ENCODE measurements at places on chromosomes 7 and 10.
A peak's percentile ranks its signal among the peaks of the same experiment; 100 is the strongest.

DNA sequence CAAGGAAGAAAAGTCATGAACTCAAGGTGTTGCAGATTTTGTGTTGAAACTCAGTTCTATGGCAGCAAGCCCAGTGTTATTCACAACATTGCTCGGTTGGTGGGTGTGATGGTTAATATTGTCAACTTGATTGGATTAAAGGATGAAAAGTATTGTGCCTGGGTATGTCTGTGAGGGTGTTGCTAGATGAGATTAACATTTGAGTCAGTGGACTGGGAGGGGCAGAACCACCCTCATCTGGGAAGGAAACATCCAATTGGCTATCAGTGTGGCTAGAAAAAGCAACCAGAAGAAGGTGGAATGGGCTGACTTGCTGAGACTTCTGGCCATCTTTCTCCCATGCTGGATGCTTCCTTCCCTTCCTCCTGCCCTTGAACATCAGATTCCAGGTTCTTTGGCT lies 353.2 kb downstream of the ADRA2A start:
- DNase-seq: no peak

DNA sequence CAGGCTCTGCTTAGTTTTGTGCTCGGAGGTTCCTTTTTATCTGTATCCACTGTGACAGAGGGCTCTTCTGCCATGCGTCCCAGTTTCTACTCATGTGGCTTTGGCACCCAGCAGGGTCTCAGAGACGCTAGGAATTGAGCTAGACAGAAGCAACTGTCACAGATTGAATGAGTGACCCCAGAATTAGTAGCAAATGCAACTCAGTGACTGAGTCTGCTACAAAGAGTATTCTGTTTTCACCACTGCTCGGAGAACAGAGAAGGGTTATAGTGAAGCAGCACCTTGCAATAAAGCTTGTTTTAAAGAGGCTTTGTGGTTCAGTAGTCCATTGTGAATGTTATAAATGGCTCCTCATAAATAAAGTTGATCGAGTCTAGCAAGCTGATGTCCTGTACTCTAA lies 113.2 kb downstream of the DNAH11 start:
- DNase-seq: no peak

DNA sequence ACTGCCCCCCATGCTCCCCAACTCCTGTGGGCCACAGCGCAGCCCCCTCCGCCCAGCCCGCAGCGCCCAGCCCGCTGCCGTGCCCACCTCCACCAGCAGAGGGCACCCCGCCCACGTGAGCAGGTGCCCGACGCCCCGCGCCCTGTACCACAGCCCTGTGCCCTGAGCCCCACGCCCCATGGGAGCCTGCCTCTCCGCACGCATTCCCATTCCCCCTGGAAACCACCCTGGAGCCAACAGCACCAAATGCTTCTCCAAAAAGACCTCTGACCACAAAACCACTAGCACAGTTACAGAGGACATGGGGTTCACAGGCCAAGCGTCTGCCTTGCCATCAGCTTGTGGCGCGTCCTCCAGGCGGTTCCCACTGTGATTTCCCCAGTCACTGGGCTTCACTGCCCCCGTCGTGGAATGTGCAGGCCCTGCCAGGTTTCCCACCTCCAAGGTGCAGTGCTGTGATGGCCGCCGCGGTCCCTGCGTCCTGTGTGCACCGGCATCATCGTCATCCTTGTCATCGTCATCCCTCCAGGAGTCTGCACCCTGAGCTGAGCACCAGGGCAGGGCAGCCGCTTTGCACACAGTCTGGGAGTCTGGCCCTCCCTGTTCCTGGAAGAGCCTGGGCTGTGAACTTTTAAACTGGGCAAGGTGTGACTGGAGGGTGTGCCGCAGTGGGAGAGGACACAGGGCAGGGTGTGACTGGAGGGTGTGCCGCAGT lies 61.7 kb downstream of the PWWP2B start:
- peak; percentile 45 for DNase-seq

DNA sequence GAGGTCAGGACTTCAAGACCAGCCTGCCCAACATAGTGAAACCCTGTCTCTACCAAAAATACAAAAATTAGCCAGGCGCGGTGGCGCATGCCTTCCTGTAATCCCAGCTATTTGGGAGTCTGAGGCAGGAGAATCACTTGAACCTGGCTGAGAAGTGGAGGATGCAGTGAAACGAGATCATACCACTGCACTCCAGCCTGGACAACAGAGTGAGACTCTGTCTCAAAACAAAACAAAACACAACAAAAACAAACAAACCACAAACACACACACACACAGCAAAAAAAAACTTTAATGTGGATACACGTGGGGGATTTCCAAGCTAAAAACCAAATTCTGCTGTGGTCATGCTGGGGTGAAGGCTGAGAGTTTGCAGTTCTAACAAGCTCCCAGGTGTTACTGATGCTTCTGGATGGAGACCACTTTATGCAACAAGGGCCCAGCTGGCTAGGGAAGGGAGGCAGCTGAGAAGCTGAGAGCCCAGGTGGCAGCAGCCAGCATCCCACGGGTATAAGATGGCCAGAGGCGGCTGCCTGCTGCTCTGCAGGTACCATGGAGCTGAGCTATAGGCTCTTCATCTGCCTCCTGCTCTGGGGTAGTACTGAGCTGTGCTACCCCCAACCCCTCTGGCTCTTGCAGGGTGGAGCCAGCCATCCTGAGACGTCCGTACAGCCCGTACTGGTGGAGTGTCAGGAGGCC lies at the start of gene ZP3:
TSS of gene ZP3 (plus strand) at position 538 of the 699 bp plus-strand sequence. CDS start at position 553, 15 bp downstream.
- peak; percentile 35 for DNase-seq

DNA sequence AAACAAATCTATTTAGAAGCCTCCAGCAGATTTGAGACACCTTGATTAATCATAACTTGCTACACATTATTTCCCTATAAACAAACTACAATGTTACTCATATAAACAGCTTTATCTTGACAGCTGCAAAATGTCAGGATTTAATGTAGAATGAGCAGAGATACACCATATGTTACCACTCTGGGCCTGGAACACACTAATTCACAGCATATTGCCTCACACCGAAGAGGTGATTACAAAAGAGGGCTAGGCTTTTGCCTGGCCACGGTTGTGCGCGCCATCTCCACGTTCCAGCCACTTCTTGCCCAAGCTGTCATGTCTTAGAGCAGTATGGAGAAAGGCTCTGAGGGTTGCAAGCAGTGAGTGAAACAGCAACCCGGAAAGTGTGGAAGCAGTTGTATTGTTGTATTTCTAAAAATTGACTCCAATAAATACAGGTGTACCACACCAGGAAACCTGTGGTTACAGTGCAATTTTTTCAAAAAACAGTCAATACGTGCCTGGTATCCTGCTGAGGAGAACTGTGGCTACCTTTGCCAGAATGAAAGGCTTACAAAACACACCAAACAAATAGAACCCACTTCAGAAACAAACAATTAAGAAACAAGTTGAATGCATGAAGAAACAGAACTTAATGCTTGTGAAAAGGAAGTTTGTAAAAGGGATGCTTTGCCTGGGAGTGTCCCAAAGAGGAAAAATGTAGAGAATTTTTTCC lies 498.1 kb downstream of the PLXNA4 start:
- no peak for DNase-seq

DNA sequence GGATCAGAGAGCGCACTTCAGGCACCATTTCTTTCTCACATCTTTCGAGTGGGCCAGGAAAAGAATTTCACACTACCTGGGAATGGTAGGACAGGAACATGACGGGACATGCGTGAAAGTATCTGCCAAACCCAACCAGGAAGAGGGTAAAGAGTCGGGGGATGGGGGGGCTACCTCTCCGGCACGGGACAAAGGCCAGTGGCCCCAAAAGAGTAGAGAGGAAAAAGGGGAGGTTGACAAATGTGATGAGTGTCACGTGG lies 830 bp upstream of the BEND7 start:
- no peak for DNase-seq

GRCh38 chr7:6316226-6316625 lies 43.8 kb upstream of the CYTH3 start:
- no peak for DNase-seq

DNA sequence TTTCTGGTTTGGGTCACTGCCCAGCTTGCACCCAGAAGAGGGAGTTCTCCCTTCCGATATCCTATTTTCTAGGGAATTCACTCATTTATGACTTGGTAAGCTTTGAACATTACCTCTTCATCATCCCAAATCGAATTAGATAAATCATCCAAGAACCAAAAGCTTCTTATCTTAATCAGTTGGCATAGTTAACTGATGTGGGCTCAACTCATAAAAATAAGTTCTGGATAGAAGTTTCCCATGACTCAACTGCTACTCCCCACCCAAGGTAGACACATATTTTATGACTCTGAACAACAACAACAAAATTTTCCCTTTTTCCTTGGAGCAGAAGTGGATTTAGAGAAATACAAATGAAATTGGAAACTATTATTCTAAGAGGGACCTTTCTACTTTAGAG lies 102.9 kb upstream of the CCDC6 start:
- DNase-seq: no peak

GRCh38 chr7:151110941-151111645 lies 24.8 kb downstream of the AGAP3 start:
- peak; percentile 74 for DNase-seq

DNA sequence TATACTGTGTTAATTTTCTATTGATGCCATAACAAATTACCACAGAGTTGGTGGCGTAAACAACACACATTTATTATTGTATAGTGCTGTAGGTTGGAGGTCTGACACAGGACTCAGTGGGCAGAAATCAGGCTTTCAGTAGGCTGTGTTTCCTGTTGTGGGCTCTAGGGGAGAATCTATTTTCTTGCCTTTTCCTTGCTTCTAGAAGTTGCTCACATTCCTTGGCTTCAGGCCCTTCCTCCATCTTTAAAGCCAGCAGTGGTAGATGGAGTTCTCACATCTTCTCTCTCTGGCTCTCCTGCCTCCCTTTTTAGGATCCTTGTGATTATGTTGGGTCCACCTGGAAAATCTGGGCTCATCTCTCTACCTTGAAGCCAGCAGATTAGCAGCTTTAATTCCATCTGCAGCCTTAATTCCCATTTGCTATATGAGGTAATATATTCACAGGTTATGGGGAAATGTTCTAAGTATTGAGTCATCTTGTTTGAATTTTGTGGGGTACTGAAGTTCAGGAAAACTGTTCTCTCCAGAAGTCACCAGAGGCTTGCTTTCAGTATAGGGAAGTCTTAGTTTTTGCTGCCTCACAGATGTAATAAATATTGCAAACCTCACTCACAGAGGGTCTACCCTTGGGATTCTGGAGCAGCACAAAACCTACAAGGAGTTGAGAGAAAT lies 38.9 kb downstream of the CCNY start:
- no peak for DNase-seq

DNA sequence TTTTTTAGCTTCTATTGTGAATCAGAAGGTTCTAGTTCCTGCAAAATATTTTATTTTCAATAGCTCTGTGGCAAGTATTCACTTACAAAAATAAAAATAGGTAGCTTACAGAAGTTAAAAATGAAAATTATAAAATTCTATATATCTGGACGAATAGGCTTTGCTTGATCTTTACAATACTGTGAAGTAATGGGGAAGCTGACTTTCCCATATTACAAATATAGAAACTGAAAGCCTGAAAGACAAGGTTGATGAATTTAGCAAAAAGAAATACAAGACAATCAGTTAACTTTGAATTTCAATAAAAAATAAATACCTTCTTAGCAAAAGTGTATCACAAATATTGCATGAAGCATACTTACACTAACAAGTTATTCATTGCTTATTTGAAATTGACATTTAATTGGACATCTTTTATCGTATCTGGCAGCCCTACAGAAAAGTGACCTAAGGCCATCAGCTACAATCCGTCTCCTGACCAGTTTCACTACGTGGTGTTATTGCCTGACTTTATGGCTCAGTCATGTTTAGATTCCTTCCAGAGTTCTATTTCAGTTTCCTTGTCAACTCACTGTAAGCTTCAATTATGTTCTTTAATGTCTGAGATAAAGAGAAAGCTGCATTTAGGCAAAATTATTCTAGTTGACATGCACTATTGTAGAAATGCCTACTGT lies 310.5 kb upstream of the HGF start:
- DNase-seq: no peak

GRCh38 chr7:19009241-19009935 lies 108.0 kb downstream of the TWIST1 start:
- no peak for DNase-seq

- no peak for DNase-seq
These were observed 4.0 kb downstream of the HDAC9 start for GRCh38 chr7:18499407-18500177.

DNA sequence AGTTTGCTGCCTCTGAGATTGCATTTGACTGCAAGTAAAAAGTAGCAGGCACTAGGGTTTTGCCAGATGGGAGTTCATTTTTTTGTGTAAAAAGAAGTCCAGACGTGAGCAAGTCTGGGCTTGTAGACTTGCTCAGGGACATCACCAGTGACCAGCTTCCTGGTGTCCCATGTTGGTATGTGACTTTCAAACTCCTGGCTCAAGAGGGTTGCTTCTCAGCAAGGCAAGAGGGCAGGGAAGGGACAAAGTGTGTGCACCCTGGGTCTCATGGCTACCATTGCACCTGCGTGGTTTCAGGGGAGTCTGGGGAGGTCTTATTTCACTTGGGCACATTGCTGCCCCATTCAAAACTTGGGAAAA lies 79.3 kb upstream of the ZNF716 start:
- no peak for DNase-seq

- no peak for DNase-seq
These were observed 807.5 kb upstream of the SORCS1 start for GRCh38 chr10:107971973-107972372.

DNA sequence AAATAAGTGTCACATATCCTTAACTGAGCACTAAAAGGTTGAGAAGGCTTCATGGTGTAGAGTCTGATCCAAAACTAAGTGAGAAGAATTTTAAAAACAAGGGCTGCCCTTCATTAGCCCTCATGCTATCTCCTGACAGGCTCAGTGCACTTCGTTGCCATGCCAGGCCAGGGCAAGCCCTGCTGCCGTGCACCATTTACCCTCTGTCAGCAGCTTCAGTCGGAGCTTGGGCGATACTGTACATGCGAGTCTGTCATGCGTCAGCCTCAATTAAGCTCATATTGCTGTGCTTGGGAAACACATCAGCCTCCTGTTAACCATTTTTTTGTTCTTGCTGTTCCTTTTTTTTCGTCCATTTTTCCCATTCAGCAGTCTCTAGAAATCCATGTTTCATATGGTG lies 166.6 kb downstream of the VTI1A start:
- DNase-seq: no peak

GRCh38 chr10:119352042-119352441 lies 144.7 kb downstream of the GRK5 start:
- DNase-seq: no peak

DNA sequence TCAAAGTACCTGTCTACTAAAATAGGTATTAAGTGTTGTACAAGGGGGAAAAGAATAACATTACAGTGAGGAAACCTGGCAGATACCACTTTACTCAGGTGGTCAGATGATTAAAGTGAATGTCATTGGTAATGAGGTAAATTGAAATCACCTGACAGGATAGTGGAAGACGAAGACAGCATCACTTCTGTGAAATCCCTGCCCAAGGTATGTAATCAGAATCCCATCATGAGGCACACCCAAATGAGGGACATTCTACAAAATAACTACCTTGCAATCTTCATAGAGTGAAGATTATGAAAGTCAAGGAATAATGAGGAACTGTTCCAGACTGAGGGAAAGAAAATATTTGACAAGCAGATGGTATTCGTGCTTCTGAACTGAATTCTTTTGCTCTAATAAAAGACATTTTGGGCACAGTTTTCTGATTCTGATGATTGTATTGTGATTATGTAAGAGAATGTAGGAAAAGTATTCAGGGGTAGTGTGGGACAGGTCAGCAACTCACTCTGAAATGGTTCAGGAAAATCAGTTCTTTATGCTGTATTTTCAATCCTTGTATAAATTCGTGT lies 33.3 kb upstream of the ARMS2 start:
- DNase-seq: no peak

Data from activated CD4-positive, alpha-beta T cell treated with anti-CD3 and anti-CD28 coated beads, Interleukin-2, amount 50 U/mL, for 16 hours (primary cell).